ENCODE measurements at places on chromosomes 7 and 10.

DNA sequence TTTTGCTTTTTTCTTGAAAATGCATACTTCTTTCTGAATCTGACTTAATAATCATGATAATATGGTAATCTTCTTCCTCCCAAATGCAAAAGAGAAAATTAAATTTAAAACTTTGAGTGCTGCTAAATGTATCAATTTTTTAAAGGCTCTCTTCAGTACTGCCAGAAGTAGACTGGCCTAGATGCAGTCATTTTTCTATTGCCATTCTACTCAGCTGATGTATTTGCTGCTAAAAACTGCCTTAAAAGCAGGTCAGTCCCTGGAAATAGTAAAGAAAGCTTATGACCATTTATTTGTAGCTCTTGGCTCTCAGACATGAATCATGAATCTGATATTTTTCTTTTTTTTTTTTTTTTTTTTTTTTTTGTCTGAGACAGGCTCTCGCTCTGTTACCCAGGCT lies 28.5 kb downstream of the NAPEPLD start:
- DNase-seq, result no peak

DNA sequence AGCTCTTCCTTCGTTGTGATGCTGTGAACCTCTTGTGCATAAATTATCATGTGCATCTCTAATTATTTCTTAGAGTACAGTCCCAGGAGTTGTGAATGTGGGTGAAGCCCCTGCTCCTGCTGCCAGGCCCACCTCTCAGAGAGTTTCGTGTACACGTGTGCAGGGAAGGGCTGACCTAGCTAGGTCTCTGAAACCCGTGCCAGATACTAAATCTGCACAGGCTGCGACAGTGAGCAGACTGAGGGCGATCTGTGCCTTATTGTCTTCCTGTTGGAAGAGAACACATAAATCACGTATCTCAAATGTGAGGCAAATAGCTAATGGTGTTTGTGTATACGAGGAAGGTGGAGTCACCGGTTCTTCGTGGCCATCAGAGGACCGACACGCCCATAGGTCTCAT lies 71.8 kb upstream of the DNAJB6 start:
- DNase-seq, result no peak

GRCh38 chr7:83475420-83475819 lies 173.5 kb downstream of the SEMA3E start:
- DNase-seq, result no peak

DNA sequence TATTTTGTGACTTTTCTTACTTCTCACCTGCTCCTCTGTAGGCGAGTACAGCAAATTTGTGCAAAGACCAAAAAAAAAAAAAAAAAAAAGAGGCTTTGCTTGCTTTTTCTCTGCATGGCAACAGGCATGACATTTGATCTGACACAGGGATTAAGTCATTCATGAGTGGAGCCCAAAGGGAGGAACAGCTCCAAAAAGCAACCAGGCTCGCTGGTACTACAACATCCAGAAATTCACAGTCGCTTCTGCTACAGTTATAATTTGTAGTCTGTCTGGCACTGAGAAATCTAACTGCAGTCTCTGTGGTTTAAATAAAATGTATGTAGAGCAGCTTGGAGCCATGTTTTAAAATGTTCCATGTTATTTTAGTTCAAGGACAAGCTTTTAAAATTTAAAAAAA lies 31.7 kb downstream of the MKX start:
- DNase-seq, result peak; percentile 23

DNA sequence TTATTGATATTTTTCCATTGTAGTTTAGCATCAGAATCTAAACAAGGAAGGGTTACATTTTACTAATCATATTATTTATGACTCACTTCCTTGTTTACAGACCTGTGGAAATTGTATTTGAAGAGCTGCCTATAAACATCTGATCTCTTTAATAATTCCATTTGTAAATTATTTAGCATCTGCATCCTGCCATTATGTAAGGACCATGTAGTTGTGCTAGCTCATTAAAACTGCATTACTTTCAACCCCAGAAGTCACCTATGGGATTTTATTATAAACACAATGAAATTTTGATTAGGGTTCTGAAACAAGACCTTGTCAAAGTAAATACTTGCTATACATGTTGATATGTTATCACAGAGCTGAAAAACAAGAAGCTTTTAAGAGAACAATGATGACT lies 146.8 kb upstream of the SLC26A5 start:
- no peak for DNase-seq

- DNase-seq, result no peak
Observed at GRCh38 chr7:90946730-90947501, 317.3 kb upstream of the FZD1 start.

GRCh38 chr7:18590744-18591340 lies 95.3 kb downstream of the HDAC9 start:
- DNase-seq, result peak; percentile 19

DNA sequence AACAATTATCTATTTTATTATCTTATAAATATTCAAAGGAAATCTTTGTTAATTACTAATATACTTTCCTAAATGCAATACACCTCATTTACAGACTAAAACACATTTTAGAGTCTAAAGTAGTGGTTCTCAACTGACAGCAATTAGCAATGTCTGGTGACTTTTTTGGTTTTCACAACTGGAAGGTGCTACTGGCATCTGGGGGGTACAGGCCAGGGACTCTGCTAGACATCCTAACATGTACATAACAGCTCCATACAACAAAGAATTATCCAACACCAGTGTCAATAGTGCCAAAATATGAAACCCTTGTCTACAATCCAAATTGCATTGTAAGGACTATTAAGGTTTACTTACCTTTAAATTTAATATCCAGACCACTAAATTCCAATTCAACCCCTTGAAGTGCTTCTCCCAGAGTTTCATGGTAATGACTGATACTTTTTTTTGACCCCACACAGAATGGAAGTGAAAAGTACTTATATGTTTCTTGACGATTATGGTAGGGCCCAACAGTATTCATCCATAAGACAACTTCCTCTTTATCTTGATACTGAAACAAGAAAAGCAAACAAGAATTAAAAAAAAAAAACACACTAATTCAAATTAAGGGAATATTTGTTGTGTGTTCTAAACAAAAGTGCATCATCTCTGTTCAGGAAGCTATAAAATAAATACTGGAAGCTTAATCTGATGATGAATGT lies 10.4 kb downstream of the TM9SF3 start:
- no peak for DNase-seq

- no peak for DNase-seq
Observed at GRCh38 chr7:37759526-37759925, 76.0 kb downstream of the GPR141 start.

GRCh38 chr10:63829020-63829419 lies 307.8 kb downstream of the REEP3 start:
- no peak for DNase-seq

DNA sequence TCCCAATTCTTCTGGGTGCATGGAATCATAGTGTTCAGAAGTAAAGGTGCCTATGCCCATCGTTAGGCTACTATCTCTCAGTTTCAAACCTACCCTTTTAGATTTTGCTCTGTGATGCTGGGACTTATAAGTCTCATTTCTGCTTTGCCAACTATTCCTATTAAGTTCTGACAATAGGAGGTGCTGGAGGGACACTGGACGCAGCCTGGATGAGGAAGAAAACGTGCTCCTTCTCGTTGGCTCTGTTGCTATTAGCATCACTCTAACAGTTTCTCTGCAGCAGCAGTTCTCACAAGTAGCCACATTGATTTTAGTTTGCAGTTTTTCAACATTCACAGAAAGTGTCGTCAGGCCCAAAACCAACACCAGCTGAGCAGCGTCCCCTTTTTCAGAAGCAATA lies 72.4 kb downstream of the ABCC2 start:
- DNase-seq, result no peak

GRCh38 chr10:95906677-95907455 lies 909 bp upstream of the CC2D2B start:
- peak; percentile 42 for DNase-seq

- no peak for DNase-seq
Observed at GRCh38 chr7:30445770-30446169, 32.8 kb downstream of the NOD1 start.

DNA sequence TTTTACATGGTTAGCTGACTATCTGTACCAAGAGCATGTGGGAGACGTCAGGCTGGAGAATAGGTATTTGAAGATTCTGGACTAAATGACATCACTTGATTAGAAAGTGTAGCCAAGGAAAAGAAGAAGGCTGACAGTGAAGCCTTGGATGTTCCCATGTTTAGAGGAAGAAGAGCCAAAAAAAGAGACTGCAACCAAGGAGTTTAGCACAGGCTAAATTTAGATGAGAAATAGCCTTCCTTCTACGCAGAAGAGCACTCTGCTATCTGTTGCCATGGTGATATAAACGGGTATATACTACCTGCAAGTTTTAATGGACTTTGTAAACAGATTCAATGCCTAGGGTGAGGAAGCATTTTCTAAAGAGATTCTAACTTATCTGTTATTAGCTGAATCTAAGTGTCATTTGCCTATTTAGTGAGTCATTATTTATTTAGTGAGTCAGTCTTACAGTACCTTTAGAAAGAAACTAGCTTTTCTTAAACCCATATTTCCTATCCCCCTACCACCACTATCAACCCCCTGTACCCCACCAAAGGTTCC lies 69.8 kb downstream of the CDK6 start:
- no peak for DNase-seq

Data from right renal cortex interstitium (tissue), 3 donors.